Esophagus squamous epithelium (tissue), 5 donors: ENCODE measurements at places on chromosomes 5 and 9.

DNA sequence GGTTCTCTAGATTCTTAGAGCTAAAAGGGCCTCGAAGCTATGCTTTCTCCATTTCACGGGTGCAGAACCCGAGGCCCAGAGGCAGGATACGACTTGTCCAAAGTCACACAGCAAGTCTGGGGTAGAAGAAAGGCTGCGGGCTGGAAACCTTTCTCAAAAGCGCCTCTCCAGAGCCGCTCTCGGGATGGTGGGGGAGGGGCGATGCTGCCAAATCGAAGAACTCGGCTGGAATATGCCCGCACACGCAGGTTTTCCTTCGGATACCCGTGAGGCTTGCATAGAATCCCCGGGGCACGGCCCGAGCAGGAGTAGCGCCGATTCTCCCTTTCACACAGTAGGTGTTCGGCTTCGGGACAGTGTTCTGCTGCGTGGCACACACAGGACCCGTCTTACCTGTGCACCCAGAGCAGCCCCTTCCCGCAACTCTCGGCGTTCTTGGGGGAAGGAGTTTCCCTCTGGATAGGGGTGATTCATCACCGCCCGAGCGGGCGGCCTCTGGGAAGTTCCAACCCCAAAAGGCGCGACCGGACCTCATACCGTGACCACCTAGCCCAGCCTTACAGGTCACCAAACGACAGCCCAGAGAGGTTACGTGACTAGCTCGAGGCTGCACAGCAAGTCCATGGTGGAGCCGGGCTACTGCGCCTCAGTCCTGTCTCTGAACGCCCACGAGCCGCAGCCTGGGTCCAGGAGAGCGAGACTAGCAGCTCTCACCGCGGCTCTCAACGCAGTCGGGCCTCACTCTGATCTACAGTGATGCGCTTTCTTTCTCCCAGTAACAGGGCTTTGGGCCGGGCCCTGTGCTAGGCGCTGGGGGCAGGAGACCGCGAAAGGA lies 4.1 kb downstream of the PAX5 start:
- no peak for DNase-seq

DNA sequence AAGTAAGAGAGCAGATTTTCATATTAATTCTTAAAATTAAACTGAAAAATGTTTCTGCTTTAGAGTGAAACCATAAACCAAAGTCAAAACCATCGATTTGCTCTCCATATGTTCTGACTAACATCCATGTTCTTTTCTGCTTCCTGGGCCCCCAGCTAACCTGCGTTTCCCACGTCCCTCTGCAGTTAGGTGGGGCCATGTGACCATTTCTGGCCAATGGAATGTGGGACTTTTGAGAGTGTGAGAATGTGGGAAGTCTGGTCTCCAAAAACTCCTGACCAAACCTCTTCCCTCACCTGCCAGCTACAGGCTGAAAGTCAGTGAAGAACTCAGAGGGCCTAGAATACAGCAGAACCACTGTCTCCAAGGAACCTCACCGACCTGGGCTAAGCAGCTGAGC lies 44.9 kb downstream of the ANKH start:
- no peak for DNase-seq

DNA sequence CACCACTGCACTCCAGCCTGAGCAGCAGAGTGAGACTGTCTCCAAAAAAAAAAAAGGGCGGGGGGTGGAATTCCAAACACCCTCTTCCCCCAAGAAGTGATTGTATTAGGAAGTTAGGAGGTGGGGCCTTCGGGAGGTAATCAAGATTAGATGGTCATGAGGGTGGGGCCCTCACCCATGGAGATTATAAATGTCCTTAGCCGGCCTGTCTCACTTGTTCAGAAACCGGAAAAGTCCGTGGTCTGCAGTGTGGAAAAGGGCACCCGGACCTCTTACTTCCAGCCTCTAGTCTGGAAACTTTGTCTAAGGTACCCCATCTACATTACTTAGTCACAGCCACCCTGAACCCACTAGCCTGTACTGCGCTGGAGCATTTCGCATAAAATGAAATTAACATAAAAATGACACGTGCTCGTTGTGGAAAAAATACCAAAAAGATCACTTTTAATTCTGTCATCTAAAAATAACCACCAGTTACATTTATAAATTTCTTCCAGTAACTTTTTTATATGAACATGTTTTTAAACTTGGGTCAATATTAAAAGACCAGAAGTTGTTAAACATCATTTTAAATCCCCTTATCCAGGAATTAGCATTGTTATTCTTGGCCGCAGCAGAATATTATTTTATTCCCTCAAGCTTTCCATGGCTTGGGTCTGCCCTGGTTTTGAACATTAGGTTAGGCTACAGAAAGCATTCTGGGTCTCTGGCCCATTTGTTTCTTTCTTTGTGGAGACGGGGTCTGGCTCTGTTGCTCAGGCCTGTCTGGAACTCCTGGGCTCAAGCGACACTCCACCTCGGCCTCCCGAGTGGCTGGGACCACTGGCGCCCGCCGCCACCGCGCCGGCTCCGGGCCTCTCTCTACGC lies 1.2 kb upstream of the CKS2 start:
- no peak for DNase-seq

DNA sequence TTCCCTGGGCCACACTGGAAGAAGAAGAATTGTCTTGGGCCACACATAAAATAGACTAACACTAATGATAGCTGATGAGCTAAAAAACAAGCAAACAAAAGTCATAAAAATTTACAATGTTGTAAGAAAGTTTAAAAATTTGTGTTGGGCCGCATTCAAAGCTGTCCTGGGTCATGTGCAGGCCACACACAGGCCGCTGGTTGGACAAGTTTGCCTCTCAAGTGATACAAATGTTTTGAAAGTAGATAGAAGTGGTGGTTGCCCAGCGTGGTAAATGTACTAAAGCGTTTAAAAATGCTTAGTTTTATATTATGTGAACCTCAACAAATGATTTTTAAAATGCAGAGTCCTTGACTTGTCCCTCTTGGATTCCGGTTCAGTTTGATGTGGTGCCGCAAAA lies 94.9 kb upstream of the TBCA start:
- DNase-seq = no peak

- no peak for DNase-seq
These were observed 4.9 kb upstream of the HRH2 start for GRCh38 chr5:175652741-175653663.

GRCh38 chr5:132059043-132059695 lies 1.3 kb upstream of the IL3 start:
- no peak for DNase-seq

- no peak for DNase-seq
These were observed 86.4 kb downstream of the ADRB2 start for GRCh38 chr5:148912714-148913398.

DNA sequence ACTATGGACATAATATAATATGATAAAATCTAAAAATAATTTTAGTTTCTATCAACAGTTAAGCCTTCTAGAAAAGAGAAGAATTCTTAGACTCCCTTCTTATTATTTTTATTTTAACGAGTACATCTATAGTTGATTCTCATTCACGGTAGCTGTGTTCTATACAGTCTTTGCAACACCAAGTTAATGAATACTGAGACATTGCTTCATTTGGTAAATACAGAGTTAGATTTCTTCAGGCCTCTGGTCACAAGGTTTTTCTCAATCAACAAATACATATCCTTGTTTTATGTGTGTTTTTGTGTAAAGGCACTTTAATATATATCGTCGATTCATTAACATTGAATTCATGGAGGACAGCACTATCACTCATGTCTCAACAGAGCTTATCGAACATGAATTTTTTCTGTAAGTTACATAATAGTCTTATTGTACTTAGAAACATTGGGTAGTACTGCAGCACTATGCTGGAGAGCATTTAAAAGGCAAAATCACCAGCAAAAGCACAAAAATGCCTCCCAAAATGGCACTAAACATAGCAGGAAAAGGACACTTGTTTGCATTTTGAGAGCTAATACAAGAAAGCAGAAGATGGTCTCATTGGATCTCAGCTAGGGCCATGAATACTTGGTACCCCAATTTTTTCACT lies 239.0 kb downstream of the FGF10 start:
- no peak for DNase-seq

- DNase-seq = no peak
These were observed 205.3 kb downstream of the TTLL11 start for GRCh38 chr9:121887553-121888437.

GRCh38 chr5:31496891-31497290 lies 35.0 kb downstream of the DROSHA start:
- no peak for DNase-seq

DNA sequence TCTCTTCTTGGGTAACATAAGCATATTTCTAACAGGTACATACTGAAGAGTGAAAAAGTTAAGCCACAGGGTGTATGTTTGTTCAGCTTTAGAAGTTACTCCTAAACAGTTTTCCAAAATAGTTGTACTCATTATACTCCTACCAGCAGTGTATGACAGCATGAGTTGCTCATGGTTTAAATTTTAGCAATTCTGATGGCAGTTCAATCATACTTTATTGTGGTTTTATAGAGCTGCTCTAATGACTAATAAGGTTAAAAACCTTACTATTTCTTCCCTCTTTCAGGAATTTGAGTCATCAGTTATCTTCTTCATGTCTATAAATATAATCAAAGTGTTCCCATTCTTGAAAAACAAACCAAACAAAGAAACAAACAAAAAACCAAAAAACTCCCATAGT lies 81.5 kb downstream of the CAAP1 start:
- DNase-seq = no peak

DNA sequence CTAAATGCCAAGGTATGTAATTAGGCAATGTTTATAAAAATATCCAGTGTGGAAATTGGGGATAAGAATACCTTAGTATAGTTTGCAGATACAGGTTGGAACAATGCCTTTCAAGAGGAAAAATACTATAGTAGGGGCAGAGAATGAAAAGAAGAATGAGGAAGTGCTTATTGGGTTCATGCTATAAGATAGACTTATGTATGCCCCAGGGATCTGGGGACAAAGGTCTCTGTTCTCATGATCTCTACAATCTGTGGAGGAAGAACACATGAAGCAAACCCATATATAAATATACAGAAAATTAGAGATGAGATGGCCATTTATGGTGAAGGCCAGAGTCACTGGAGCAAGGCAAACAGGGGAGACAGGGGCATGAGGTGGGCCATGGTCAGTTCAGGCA lies 106.5 kb upstream of the DAB2 start:
- no peak for DNase-seq

- no peak for DNase-seq
These were observed 482.7 kb upstream of the C9orf72 start for GRCh38 chr9:28056006-28056405.

DNA sequence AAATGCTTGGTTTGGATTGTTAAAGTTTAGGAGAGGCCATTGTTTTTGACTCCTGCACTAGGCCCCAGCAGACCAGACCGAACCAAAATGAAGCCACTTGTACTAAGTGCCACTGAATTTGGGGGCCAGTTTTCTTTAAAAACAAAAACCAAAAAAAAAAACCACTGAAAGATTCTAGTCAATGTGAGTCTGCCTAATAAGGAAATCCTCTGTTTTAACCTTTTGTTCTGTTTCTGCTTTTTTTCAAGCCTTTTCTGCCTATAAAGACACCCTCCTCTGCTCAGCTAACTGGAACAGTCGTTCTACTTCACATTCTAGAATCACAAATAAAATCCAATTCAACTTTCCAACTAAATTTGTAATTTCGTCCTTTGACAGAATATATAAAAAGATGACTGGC lies 64.9 kb downstream of the SERINC5 start:
- DNase-seq = no peak

- no peak for DNase-seq
These were observed 105.9 kb downstream of the DPYSL3 start for GRCh38 chr5:147403651-147404640.

DNA sequence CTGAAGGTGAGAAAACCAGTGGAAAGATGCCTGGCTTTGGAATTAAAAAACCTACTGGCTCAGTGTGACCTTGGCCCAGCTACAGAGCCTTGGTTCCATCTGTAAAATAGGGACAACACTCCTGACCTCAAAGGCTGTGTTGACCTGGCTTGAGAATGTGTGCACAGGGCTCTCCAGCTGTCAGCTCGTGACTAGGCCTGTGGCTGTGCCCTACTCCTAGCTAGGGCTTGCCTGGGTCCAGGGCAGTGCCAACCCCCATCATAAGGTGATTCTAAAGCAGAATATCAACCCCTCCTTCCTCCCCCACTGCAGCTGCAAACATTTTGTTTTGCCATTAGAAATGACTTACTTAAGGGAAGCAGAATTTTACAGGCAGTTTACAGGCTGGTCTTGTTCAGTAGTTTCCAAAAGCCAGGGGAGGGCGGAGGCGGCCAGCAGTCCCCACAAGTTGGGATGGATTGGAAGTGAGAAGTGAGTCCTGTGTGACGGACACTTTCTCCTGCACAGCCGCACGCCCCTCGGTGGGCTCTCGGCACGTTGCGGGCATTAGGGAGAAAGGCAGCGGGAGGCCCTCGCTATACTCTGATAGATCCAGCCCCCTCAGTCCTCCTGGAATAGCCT lies 7.3 kb downstream of the PITX1 start:
- DNase-seq = no peak

- no peak for DNase-seq
These were observed 260.3 kb downstream of the TMEM167A start for GRCh38 chr5:82816926-82817325.

DNA sequence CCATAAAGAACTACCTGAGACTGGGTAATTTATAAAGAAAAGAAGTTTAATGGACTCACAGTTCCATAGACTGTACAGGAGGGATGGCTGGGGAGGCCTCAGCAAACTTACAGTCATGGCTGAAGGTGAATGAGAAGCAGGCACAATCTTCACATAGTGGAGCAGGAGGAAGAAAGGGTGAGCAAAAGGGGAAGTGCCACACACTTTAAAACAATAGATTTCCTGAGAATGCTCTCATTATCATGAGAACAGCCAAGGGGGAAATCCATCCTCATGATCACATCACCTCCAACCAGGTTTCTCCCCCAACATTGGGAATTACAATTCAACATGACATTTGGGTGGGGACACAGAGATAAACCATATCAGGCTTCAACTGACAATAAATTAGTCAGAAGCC lies 664.9 kb downstream of the TAF11L14 start:
- no peak for DNase-seq

GRCh38 chr9:34984049-34984448 lies 5.5 kb upstream of the DNAJB5 start:
- DNase-seq = no peak

DNA sequence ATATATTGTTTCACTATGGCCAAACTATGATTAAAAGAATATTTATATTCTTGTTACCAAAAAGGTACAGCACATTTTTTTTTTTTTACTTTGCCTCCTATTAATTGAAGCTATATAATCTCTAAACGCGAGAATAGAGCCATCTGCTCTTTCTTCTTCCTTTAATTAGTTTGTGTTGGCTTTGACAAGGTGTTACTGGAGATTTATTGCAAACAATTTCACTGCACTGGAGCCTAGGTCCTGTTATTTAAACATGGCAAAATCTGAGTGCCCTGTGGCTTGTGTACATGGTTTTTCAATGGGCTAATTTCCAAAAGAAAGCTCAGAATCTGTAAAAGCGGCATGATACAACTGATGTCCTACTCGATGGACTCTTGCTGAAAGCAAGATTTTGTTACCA lies 40.8 kb upstream of the GABRG2 start:
- no peak for DNase-seq

DNA sequence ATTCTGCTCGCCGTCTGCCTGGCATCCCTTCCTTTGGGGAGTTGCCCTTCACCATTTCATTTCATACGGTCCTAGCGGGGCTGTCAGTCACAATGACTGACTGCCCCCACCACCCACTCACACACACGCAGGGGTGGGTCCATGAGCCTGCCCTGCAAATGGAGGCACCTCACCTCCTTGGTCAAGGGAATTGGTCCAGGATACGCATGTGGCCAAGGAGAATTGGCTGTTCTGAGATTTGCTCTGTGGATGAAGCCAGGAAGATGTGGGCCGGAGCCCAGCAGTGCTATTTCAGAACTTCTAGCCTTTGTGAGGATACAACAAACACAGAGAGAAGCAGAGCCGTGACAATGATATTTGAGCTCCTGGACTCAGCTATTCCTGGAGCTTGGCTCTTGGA lies 17.0 kb downstream of the C1QTNF2 start:
- no peak for DNase-seq

- DNase-seq = no peak
These were observed 19.2 kb upstream of the TOR1B start for GRCh38 chr9:129783516-129784361.
